ENCODE measurements at places on chromosomes 11 and 22. TPM values are rescaled to one million over a fixed set of nuclear protein-coding genes. Genes with fewer than 3 reads are reported as not detected.

DNA sequence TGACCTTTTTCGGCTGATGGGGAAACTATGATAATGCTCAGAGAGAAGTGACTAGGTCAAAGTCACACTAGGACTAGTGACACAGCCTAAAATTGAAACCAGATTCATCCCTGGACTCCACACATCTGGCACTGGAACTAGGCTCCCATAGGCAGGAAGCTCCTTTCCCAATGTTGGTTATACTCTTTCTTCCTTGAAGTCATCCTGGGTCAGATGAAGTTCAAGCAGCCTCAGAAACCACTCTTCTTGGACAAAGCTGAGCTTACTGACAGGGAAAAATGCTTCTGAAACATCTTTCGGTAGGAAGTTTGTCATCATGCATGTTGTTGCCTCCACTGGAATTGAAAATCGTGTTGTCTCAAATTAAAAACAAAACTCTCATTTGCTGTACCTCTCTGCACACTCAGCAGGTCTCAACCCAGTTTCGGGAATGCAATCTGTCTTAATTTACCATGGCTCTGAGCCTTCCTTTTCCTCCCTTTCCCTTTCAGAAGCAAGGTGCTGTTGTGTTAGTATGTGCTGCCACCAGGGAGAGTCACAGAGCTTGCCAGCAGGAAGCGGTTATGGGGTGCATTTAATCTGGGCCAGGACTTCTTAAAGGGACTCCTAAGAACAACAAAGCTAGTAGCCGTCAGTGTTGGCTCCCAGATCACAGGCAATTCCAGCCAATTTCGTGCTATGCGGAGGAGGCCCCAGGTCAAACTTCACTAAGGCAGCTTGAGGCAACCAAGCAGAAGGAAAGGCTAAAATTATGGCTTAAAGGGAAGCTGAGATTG, 384.8 kb downstream of the TENM4 start:
- peak; percentile 64 for DNase-seq

- no peak for DNase-seq
Measured at GRCh38 chr11:12798609-12799011, 124.4 kb downstream of the TEAD1 start.

DNA sequence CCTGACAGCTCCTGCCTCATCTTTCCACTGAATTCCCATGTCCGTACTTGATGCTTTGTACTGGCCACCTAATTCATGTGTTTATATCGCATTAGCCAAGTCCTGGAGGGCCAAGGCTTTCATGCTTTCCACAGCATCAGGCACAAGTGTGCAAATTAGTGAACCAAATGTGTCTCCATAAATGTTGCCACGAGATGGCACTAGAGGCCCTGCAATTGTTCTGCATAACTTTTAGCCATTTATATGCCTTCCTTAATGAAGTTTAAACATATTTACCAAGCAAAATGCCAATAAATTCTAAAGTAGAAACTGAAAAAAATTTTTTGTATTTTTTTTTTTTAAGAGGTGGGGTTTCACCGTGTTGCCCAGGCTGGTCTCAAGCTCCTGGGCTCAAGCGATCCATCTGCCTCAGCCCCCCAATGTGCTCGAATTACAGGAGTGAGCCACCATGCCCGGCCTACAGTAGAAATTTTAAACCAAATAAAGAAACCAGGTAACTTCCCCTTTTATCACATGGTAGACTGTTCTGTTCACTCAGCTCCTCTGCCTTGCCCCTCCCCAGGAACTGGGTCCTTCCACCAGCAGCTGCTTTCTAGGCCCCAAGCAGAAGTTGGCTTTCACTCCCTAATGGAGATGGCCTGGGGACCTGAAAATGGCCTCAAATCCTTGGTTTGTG, 20.8 kb upstream of the IL18BP start:
- peak; percentile 31 for DNase-seq

DNA sequence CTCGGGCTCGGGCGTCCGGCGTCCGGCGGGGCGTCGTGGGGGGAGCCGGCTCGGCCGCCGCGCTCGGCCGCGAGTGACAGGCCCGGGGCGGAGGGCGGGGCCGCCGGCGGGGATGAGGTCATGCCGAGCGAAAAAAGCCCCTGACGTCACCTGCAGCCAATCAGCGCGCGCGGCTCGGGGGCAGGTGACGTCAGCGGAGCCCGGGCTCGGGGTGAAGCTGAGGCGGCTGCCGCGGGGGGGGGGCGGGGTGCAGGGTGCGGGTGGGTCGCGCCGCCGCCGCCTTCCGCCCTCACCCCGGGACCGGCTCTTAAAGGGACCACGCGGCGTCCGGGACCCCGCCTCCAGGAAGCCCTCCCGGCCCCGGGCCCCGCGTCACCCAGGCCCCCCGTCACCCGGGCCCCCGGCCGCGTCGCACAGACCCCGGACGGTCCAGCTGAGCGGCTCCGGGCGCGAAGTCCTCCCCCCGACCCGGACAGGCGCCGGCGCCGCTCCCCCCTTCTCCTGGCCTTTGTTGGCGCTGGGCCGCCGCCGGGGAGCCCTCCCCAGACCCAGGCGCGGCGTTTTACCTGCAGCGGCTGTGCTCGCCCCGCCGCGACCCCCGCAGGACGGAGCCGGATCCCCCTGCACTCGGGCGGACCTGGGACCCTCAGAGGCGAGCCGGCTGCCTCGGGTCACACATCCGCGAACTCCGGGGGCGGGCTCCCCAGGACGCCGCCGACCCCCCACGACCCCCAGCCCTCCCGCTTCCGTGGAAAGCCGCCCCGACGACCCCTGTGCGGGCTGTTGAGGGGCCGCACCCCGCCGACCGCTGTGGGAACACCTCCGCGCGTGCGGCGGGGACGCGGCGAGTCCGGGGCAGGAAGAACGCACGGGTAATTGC, at the start of gene DUSP8:
TSS of gene DUSP8 (minus strand) at position 75 of the 880 bp plus-strand sequence. CDS start 6,445 bp downstream, outside the sequence.
- DNase-seq, result peak; percentile 85

DNA sequence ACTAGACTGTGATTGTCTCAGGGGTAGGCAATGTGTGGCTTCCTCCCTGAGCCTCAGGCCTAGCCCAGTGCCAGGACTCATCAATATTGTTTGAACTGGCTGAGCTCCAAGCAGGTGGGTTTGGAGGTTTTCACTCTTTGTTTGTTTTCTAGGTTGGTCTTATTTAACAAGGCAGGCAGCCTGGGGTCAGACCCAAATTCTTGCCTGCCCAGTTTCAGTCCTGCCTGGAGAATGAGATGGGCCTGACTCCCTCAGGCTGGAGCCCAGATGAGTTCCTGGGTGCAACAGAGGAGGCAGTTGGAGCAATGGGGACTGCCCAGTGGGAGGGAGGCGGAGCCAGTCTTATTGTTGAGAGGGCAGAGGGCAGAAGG, 28.3 kb upstream of the TP53I11 start:
- no peak for DNase-seq

Gene GRIA4
- total RNA-seq, result not detected

Gene FCHSD2
- 8.2 TPM for total RNA-seq

Gene DEFB108B
- total RNA-seq, result not detected

Measured in MG63 (cell line).